ENCODE measurements at places on chromosomes 16 and 17.

DNA sequence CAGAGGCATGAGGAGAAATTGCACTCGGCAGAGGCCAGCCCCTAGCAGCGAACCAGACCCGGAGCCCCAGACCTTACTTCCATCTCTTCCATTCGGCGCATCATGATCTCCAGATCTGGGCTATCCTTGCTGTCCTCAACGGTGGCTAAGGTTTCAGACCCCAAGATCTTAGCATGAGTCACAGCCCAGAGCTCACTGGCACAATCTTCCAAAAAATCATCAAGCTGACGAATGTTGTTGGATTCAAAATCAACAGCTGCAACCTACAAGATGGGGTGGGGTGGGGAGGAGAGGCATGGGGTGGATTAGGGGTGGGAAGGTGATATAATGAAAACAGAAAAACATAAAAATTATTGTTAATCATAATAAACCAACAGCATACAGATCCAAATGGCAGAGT, 39.7 kb upstream of the PITPNM3 start:
- DNase-seq = no peak

DNA sequence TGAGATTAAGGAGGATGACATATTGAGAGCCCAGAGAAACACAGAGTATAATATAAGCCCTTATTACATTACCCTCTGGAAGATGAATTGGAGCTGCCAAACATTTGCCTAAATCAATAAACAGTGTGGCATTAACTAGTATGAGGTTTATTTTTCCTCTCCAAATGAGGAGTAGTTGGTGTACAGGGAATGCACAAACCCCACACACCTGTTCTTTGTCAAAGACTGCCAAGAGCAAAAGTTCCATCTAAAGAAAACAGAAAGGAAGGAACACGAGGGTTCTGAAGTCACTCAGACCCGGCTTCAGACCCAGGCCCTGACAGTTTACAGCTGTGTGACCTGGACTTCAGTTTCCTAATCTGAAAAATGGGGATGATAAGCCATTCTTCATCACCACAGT, 138.1 kb downstream of the SHISA9 start:
- no peak for DNase-seq

DNA sequence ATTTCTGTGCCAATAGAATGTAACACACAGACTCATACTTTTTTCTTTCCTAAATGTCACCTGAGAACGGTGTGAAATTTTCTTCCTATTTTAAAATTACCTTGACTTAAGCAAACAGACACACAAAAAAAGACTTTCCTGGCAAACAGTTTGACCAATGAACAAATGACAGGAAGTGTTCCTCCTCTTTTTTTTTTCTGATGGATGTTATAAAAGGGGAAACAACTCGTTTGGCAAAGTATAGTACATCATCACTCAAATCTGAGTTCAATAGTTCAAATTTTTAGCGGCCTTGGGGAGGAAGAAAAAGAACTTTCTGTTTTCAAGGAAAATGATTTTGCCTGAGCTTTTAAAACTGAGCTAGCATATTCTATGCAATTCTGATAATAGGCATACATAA, 19.8 kb downstream of the HS3ST3A1 start:
- no peak for DNase-seq

- DNase-seq = no peak
Observed at GRCh38 chr17:58387834-58388233, 29.5 kb downstream of the RNF43 start.

DNA sequence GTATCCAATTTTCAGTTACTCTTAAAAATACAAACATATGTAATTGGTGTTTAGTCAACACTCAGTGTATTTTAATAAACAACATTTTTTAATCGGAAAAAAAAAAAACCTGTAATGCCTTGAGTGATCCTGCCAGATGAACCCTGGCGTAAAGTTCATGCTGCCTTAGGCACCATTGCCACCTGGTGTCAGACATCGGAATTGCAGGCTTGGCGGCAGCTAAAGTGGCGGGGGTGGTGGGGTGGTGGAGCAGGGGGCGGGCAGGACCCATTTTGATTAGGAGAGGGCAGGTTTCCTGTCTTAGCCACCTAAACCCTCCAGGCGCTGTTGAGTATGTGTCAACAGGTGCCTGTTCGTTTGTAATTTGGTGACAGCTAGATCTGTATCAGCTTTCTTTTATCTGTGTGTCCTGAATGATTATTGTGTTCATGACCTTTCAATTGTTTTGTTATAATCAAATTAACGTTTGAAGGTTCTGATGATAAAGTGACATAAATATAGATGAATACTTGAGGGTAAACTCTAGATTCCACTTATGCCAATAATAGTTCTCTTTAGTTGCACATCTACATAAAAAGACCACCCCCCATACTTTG, 588.7 kb downstream of the CDH13 start:
- peak; percentile 23 for DNase-seq

DNA sequence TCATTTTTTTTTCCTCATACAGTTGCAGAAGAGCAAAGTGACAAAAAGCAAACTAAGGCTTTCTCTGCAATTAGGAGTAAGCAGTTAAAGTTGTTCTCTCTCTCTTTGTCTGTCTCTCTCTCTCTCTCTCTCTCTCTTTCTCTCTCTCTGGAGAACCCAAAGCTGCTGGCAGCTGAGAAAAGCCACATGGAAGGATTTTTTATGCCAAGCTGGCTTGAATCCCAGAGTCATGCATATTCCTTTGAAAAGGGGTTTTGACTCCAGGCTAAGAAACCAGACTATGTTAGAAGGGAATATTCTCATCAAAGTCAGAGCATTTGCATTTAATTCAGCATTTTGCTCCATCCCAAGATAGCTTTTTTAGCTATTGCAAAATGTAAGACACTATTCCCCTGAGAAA, 1114.2 kb upstream of the GOT2 start:
- DNase-seq = no peak

DNA sequence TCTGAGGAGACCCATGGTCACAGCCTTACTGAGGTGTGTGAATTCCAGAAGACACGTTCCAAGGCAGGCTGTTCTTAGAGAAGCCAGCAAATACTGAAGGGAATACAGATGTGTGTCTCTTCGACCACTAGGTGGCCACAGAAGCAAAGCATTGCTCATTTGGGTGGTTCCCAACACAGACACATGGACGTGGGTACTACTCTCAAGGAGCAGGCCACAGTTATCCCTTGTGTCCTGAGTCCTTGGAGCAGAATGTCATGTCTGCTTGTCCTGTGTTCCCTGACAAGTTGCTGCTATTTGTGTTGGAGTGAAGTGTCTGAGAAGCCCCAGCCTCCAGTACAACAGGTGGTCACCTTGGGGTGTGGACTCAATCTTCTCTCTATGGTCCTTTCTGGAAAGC, 30.3 kb downstream of the HMOX2 start:
- DNase-seq = peak; percentile 36

DNA sequence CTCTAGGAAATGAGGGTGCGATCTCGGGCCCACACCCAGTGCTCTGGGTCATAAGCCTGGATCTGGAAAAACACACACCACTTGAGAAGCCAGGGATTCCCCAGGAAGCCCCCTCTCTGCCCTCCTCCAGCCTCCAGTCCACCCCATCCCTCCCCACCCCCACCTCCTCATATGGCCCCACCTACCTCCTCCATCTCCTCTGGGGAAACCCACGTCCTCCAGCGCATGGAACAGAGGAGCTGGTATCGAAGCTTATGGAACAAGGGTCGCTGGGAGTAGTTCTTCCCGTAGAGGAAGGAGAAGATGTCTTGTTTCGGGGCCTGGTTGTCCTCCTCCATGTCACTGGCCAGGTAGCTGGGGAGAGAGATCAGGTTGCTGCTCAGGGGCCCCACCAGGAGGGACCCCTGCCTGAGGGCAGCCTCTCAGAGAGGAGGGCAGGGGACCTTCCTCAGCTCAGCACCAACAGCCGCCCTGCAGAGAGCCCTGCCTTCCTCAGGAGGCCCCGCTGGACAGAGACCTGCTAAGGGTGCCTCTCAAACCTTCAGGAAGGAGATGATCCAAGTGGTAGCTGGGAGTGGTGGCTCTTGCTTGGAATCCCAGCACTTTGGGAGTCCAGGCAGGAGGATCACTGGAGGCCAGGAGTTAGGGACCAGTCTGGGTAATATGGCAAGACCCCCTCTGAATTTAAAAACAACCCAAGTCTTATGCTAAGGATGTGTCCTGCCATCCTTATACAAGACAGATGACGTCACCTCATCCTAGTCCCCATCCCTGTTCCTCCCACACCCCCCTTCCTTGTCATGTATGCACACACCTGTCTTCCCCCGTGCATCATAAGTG, 5.0 kb downstream of the SPDYE4 start:
- no peak for DNase-seq

- no peak for DNase-seq
Observed at GRCh38 chr16:81136390-81137335, 40.5 kb upstream of the GCSH start.

- no peak for DNase-seq
Observed at GRCh38 chr16:24801761-24802302, 43.9 kb upstream of the SLC5A11 start.

- DNase-seq = no peak
Observed at GRCh38 chr17:72613396-72613795, 479.1 kb downstream of the SLC39A11 start.

GRCh38 chr17:77312786-77313599, 172.2 kb downstream of the SEC14L1 start:
- DNase-seq = no peak

DNA sequence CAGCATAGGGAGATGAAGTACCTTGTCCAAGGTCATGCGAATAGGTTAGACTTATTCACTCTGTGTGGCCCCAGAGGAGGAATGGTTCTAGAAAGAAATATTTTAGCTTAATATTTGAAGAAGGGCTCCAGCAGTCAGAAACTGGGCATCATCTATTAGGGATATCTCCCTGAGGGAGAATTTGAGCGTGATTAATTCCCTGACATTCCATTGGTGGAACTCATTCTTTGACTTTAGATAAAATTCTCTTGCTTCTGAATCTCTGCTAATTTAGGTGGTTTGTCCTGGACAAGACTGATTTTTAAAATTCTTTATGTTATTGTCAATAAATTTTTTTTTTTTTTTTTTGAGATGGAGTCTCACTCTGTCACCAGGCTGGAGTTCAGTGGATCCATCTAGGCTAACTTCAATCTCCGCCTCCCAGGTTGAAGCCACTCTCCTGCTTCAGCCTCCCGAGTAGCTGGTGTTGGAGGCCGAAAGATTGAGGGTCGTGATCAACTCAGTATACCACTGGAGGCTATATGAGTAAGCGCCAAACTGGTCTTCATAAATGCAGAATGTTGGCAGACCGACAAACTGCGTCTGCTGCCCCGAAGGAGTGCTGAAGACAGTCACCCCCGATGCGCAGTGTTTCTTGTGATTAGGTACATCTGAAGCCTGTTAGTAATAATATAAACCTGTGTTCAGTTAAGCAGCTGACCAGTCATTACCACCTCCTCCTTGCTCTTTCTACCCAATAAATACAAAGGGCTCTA, 267.9 kb upstream of the HSBP1 start:
- no peak for DNase-seq

Data from HS-27A (cell line).